ENCODE measurements at places on chromosomes 11 and 22. TPM values are rescaled to one million over a fixed set of nuclear protein-coding genes. Genes with fewer than 3 reads are reported as not detected.

- DNase-seq: no peak
- no peak overlapping the region for H3K4me3 ChIP-seq
- no peaks in the 10 kb centered on the region for H3K27me3 ChIP-seq
- H3K4me1 ChIP-seq: no peaks in the 10 kb centered on the region
Measured at GRCh38 chr11:12048936-12049790, 40.7 kb upstream of the DKK3 start.

- no peaks in the 10 kb centered on the region for H3K27me3 ChIP-seq
- no peaks in the 10 kb centered on the region for H3K36me3 ChIP-seq
- peaks cover 7% of the 10 kb centered on the region for H3K4me1 ChIP-seq
- no peak overlapping the region for H3K4me3 ChIP-seq
- H3K27ac ChIP-seq: no peak overlapping the region
- no peak for DNase-seq
Measured at GRCh38 chr11:27557226-27557625, 50.7 kb upstream of the LIN7C start.

GPHA2 gene
- not detected for total RNA-seq

CARNS1 gene
- total RNA-seq: 7.0 TPM

GRCh38 chr22:35328472-35328885, 28.8 kb downstream of the TOM1 start:
- no peak overlapping the region for H3K4me3 ChIP-seq
- H3K27ac ChIP-seq: no peak overlapping the region
- DNase-seq: peak; percentile 76
- H3K4me1 ChIP-seq: no peaks in the 10 kb centered on the region
- peaks cover 16% of the 10 kb centered on the region for H3K36me3 ChIP-seq
- no peaks in the 10 kb centered on the region for H3K27me3 ChIP-seq

DNA sequence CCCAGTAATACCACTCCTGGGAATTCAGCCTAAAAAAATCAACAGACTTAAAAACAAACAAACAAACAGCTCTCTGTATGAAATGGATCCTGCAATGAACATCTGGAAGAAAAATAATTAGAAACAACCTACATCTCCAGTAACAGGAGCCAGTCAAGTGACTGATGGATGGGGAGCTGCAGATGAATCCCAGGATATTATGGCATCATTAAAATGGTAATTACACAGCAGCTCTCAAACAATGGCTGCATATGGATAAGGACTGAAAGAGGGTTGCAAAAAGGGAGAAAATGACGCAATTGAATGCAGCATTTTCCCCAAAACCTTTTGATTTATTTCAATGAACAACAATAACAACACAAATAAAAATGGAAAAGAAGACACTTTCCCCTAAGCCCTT, 4.1 kb downstream of the NPTXR start:
- H3K36me3 ChIP-seq: no peaks in the 10 kb centered on the region
- no peak overlapping the region for H3K4me3 ChIP-seq
- no peaks in the 10 kb centered on the region for H3K27me3 ChIP-seq
- H3K4me1 ChIP-seq: no peaks in the 10 kb centered on the region
- no peak for DNase-seq
- no peak overlapping the region for H3K27ac ChIP-seq

OR2AT4 gene
- total RNA-seq: not detected

LIF gene
- total RNA-seq: 4.5 TPM

GRCh38 chr11:3700410-3700809, 29.2 kb upstream of the CHRNA10 start:
- peaks cover 13% of the 10 kb centered on the region for H3K36me3 ChIP-seq
- no peak overlapping the region for H3K27ac ChIP-seq
- H3K4me1 ChIP-seq: no peaks in the 10 kb centered on the region

- no peaks in the 10 kb centered on the region for H3K36me3 ChIP-seq
- H3K27ac ChIP-seq: no peak overlapping the region
- no peak for DNase-seq
- no peaks in the 10 kb centered on the region for H3K27me3 ChIP-seq
- no peak overlapping the region for H3K4me3 ChIP-seq
Measured at GRCh38 chr22:25845985-25846745, 104.2 kb downstream of the MYO18B start.

- no peaks in the 10 kb centered on the region for H3K27me3 ChIP-seq
- no peaks in the 10 kb centered on the region for H3K4me1 ChIP-seq
- H3K27ac ChIP-seq: no peak overlapping the region
- DNase-seq: no peak
Measured at GRCh38 chr11:43222215-43222614, 89.6 kb upstream of the API5 start.

DNA sequence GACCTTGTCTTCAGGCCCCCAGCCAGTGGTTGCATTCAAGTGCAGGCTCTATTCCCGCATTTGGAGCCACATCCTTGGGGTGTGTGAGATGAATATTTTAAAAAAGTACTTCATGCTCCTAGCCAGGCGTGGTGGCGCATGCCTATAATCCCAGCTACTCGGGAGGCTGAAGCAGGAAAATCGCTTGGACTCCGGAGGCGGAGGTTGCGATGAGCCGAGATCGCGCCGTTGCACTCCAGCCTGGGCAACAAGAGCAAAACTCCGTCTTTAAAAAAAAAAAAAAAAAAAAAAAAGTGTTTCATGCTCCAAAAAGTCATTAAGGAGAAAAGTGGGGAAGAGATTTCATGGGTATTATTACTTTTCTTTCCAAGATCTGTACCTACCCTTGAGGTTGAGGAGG, 18.0 kb downstream of the SCUBE1 start:
- no peak overlapping the region for H3K27ac ChIP-seq
- H3K4me3 ChIP-seq: no peak overlapping the region
- DNase-seq: no peak
- H3K27me3 ChIP-seq: no peaks in the 10 kb centered on the region

DNA sequence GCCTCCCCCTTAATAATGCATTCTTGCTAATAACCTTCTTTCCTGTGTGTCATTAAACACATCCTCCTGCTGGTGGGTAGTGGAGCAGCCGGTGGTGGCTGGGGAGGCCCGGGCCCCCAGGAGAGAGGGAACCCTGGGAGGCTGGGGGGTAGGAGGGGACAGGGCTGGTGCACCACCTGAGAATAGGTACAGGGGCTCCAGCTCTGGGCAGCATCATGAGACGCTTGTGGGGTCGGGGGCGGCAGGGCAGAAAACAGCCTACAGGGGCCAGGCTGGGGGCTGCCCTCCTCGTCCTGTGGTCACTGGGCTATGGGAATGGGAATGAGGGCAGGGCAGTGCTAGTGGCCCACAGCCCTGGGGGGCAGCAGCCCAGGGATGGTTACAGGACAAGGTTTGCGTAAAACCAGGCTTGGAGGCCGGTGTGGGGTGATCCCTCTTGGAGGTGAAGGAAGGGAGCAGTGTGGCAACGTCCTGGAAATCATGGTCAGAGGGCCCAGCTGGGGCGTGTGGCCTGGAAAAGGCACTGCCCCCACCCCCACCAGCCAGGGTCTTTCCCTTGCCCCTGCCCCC, 18.5 kb upstream of the CCDC188 start:
- no peaks in the 10 kb centered on the region for H3K36me3 ChIP-seq
- H3K27me3 ChIP-seq: no peaks in the 10 kb centered on the region
- DNase-seq: no peak
- H3K4me1 ChIP-seq: no peaks in the 10 kb centered on the region
- H3K27ac ChIP-seq: no peak overlapping the region

DNA sequence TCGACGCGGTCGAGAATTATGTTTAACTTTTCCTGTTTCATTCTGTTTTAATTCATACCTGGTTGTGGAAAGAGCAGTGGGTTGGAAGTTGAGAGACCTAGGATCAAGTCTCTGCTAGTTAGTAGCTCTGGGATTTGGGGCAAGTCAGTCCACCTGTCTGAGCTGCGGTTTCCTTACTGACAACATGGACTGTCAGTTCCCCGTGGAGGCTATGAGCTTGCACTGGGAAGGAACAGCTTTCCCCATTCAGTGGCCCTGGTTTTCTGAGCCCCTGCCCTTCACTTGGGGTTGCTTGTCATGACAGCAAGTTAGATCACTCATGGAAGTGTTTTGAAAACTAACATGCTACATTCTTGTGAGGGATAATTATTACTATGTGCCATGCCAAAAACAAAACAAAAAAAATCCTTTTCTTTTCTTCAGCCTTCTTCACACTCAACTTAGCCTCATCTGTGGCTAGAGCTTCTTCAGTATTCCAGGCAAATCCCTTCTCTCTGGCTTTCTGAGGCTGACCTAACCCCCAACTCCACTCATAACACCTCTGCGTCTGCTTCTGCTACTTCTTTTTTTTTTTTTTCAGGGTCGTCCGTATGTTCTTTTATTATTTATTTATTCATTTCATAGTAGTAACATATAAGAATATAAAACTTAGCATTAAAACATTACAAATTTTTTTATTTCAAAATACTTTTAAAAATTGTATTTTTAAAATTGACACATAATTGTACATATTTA, 43.0 kb upstream of the ZBED5 start:
- no peaks in the 10 kb centered on the region for H3K36me3 ChIP-seq
- H3K4me3 ChIP-seq: no peak overlapping the region
- no peaks in the 10 kb centered on the region for H3K27me3 ChIP-seq
- no peak for DNase-seq
- peak overlapping the region; percentile 99 for H3K27ac ChIP-seq
- no peaks in the 10 kb centered on the region for H3K4me1 ChIP-seq

DNA sequence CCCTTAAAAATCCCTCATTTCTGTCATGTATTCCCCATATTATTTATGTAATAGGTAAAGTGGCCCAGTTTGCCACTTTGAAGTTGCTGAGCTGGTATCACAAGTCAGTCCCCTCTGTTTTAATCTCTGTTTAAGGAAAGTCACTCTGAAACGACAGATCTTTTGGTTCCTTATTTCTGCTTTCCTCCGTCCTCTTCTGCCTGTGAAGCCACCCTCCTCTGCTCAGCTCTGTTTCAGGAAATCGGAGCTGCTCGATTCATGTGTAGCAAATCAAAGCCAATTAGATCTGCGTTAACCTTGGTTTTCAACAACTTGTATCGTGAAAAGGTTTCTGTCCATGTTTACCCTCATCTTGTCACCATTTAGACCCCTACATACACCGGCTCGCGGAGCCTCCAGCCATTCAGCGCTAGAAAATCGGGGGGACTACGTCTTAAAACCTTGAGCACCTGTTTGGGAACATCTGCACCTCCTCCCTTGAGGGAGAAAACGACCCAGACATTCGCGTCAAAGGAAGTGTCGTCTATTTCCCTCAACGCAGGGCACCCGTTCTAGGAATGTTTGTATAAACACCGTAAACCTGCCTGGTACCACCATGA, 576 bp upstream of the SC5D start:
- H3K4me3 ChIP-seq: peak overlapping the region; percentile 68
- peak overlapping the region; percentile 45 for H3K27ac ChIP-seq
- no peaks in the 10 kb centered on the region for H3K36me3 ChIP-seq
- no peak for DNase-seq
- H3K27me3 ChIP-seq: no peaks in the 10 kb centered on the region

- no peak overlapping the region for H3K4me3 ChIP-seq
- H3K27me3 ChIP-seq: no peaks in the 10 kb centered on the region
- H3K4me1 ChIP-seq: no peaks in the 10 kb centered on the region
- no peak overlapping the region for H3K27ac ChIP-seq
Measured at GRCh38 chr11:95137299-95137698, 47.7 kb downstream of the ENDOD1 start.

GRCh38 chr11:125239585-125240560, 75.3 kb downstream of the PKNOX2 start:
- no peaks in the 10 kb centered on the region for H3K4me1 ChIP-seq
- no peak overlapping the region for H3K27ac ChIP-seq

DNA sequence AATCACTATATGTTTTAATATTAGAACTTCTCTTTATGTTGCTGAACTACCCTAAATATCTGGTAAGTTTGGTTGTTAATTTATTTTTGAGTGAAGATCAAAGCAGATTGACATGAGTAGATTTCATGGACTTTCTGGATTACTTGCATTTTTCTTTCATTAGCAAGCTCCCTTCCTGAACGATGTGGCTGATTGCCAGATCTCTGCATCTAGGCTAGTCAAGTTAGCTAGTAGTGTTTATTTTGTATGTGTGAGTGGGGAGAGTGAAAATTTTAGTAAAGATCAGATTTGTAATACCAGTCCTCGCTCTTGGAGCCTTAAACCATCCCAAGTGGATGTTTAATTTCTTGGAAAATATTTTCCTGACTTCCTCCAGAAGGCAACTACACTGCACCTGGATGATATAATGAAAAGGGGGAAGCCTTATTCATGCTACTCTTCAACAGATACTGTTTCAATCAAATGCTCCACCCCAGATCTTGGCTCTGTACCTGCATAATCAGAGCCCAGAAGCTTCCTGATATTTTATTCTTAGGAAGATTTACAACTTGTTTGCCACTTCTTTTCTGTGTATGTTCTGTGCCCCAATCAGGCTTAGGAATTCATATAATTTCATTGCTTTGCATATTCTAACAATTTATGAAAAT, 143.2 kb upstream of the GRIA4 start:
- no peak for DNase-seq
- H3K4me1 ChIP-seq: no peaks in the 10 kb centered on the region
- no peaks in the 10 kb centered on the region for H3K36me3 ChIP-seq

- H3K27me3 ChIP-seq: no peaks in the 10 kb centered on the region
- H3K4me3 ChIP-seq: no peak overlapping the region
- no peak overlapping the region for H3K27ac ChIP-seq
- no peak for DNase-seq
- H3K36me3 ChIP-seq: no peaks in the 10 kb centered on the region
Measured at GRCh38 chr11:31757260-31757835, 53.8 kb downstream of the PAX6 start.

GGT5 gene
- 61.6 TPM for total RNA-seq

GRCh38 chr11:66036334-66036710, 10.0 kb upstream of the CATSPER1 start:
- no peak overlapping the region for H3K4me3 ChIP-seq
- H3K27ac ChIP-seq: no peak overlapping the region
- DNase-seq: no peak
- H3K36me3 ChIP-seq: no peaks in the 10 kb centered on the region
- H3K27me3 ChIP-seq: no peaks in the 10 kb centered on the region

DNA sequence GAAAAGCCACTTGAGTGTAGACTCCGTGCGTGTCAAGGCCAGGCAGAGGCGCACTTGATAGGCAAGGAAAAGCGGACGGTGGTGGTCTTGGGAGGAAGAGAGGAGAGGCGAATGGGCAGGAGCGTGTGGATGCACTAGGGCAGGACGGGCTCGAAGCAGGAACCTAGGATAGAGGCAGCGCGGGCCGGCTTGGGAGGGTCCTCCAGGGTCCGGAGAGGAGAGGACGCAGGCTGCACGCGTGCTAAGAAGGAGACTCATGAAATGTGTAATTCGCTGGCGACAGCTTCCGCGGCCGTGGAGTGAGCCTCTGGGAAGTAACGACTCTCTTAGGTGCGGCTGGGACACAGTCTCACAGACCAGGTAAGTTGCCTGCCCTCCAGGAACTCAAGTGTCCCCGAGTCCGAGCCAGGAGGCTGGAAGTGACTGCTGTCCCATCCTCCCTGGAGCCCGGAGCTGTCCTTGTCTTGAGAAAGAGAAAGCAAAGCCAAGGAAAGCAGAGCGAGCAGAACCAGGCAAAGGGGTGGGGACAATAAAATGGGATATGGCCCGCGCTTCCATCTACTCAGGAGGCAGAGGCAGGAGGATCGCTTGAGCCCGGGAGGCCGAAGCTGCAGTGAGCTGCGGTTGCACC, 874 bp upstream of the IL17RA start:
- no peaks in the 10 kb centered on the region for H3K4me1 ChIP-seq
- DNase-seq: no peak
- H3K36me3 ChIP-seq: no peaks in the 10 kb centered on the region
- no peaks in the 10 kb centered on the region for H3K27me3 ChIP-seq
- H3K27ac ChIP-seq: no peak overlapping the region

DDTL gene
- 3.6 TPM for total RNA-seq

- peaks cover 11% of the 10 kb centered on the region for H3K36me3 ChIP-seq
- no peak for DNase-seq
- H3K4me3 ChIP-seq: no peak overlapping the region
- no peak overlapping the region for H3K27ac ChIP-seq
Measured at GRCh38 chr11:74866557-74866956, 82.3 kb downstream of the XRRA1 start.

GRCh38 chr11:59289356-59290181, 69.1 kb upstream of the OR5AN1 start:
- DNase-seq: no peak
- H3K36me3 ChIP-seq: no peaks in the 10 kb centered on the region
- no peaks in the 10 kb centered on the region for H3K27me3 ChIP-seq

TCN1 gene
- total RNA-seq: not detected

Measured in aorta (tissue), 5 donors.